ENCODE measurements at places on chromosomes 6 and 20.

GRCh38 chr20:15867899-15868298, 705.3 kb downstream of the KIF16B start:
- DNase-seq, result no peak

GRCh38 chr6:20540683-20541082, 6.4 kb downstream of the CDKAL1 start:
- DNase-seq, result no peak

- no peak for DNase-seq
These were observed 393.7 kb downstream of the CDH4 start for GRCh38 chr20:61645732-61646131.

DNA sequence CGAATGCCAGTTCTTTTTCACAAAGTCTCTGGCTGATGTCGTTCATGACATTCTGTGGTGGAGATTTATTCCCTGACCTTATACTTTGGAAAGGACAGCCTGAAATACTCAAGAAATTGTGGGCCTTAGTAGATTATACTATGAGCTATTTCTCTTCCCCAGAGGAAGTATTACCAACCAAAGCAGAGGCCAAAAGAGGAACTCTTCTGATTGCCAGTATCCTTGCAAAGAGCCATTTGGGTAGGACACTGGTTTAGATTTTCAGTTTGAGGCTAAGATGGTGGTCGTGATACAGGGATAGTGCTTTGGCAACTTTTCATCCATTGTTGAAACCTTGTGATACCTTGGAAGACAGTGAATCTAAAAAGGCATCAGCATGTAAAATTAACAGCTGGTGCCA, 327.3 kb downstream of the HACE1 start:
- no peak for DNase-seq

- no peak for DNase-seq
These were observed 75.3 kb downstream of the TCP11 start for GRCh38 chr6:35065870-35066269.

- no peak for DNase-seq
These were observed 3.5 kb upstream of the UNC93A start for GRCh38 chr6:167287513-167288048.

DNA sequence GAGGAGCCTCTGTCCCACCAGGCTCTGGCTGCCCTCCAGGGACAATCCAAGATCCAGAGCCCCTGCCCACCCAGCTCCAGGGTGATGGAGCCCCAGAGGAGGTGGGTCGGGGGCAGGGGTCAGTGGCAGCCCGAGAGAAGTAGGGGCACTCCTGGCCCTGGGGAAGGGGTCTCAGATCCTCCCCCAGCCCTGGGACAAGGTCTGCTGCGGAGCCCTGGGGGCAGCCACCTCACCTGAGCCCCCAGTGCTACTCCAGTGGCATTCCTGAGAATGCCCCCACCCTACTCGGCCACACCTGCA, 2.7 kb upstream of the LAMA5 start:
- DNase-seq, result no peak

DNA sequence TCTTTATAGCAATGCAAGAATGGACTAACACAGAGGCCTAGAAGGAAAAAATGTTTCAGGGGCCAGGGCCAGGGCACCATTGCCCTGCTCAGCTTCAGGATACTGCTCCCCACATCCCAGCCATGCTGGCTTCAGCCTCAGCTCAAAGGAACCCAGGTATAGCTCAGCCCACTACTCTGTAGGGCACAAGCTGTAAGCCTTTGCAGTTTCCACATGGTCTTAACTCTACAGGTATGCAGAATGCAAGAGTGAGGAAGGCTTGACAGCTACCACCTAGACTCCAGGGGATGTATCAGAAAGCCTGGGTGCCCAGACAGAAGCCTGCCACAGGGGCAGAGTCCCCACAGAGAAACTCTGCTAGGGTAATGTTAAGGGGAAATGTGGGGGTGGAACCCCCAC, 10.5 kb upstream of the TTK start:
- no peak for DNase-seq

DNA sequence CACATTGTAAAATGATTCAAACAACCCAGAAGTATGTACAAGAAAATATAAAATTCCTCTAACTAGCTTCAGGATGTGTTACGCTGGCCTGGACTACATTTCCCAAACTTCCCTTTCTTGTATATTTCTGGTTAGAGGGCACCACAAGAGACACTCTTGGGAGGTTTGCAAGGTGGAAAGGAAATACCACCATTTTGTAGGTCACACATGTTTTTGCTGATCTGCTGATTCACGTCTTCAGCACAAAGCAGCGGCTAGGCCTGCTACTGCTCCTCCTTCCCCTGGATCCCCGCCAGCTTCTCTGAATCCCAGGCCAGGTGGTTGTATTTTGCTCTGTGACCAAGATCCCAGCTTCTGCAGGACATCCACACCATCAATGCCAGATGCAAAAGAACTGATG, 104.2 kb downstream of the AGPAT4 start:
- DNase-seq, result no peak

DNA sequence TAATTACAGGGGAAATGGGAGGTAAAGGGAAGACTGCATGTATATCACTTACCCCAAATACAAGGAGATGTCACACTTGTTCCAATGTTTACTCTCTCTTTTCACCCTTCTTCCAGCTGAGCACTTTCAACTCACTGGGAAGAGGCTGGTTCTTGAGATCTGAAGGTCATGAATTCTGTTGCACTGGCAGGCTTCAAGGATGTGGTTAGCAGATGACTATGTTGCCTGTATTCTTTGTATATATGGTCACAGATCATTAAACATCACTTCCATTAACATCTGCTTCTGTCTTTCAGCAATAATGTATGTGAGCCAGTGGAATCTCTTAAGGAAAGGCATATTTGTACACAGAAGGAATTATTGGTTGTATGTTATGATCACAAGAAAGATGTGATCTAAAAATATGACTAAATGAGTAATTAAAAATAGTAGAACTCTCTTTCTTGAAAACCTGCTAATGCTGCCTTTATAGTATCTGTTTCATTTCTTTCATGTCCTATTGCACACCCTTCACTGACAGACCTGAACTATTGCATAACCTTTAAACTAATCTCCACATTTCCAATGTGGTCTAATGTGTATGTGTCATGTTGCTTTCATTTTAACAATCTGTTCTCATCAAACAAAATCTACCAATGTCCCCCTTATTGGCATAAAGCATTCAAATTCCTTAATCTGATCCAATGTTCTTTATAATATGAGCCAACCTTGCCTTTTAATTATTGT, 131.4 kb upstream of the EPHA7 start:
- no peak for DNase-seq

DNA sequence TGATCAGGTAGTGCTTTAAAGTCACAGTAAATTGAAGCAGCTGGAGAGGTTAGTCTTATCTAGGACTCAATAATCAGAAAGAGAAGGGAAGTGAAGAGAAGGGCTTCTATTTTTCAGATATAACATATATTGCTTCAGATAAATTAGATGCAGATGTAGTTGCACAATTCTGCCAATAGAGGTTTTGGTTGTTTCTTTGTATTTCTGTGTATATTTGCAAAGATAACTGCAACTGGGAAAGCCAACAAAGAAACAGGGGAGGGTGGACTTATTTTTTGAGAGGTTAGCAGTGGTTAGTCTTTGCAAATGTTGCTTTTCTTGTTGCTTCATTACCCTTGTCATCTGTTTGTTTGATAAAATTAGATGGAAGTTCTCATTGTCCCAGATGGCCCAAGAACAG, 106.6 kb downstream of the ADGRG6 start:
- DNase-seq, result no peak

- no peak for DNase-seq
These were observed 148.1 kb downstream of the SCML4 start for GRCh38 chr6:107676042-107676441.

DNA sequence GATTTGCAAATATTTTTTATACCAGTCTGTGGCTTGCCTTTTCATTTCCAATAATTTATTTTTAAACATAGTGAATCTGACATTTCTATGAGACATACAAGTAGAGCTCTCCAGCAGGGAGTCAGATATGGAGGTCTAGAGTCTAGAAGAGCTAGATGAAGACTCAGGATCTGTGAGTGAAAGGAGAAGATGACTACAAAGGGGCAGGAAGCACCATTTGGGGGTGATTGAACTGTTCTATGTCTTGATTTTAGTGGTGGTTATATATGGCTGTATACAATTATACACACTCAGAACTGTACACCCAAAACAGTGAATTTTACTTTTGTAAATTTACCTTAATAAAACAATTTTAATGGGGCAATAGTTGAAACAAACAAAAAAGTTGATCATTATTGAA, 127.9 kb upstream of the BACH2 start:
- no peak for DNase-seq

DNA sequence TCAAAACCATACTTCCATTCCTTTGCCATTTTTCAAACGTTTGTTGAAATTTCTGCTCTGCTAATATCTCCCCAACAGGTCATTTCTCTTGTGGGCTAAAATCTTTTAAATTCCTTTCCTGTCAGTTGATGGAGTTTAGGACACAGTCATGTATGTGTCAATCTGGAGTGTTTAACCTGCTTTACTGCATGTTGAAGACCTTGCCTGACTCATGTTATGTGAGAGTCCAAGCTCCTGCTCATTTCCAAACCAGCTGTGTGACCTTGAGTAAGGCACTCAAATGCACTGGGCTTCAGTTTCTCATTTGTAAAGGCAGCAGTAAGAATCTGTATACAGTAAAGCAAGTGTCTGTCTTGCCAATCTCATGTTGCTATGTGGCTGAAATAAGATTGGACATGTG, 171.9 kb upstream of the SPACA1 start:
- DNase-seq, result no peak

GRCh38 chr6:72414657-72415056, 207.2 kb upstream of the KCNQ5 start:
- no peak for DNase-seq

- no peak for DNase-seq
These were observed 26.7 kb upstream of the ADA start for GRCh38 chr20:44678242-44678641.

DNA sequence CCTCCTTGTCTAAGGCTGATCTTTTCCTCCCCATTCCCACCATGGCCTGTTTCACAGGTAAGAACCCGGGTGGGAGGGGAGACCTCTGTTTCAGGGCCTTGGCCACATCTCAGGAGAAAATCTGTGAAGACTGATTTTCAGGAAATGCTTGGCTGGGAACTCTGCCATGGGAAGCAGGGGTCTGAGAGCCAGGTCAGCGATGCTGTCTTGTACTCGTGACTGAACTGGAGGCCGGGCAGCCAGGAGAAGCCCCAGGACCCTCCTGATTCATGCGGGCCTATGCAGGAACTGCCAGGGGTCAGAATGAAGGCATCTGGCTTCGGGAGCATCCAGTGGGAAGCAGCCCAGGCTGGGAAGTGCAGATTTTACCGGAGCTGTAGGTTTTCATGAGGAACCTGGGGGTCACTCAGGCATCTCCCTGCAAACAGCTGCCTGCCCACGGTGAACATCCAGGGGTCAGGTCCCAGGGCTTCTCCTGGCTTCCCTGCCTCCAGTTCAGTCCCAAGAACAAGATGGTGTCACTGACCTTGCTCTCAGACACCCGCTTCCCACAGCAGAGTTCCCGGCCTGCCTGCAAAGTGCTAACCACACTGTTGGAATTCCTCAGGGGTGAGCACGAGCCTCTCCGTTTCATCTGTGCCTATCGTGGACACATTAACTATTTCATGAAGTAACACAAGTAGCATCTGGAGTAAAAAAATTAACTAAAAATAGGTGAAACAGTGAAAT, 90.2 kb upstream of the SULF2 start:
- no peak for DNase-seq

DNA sequence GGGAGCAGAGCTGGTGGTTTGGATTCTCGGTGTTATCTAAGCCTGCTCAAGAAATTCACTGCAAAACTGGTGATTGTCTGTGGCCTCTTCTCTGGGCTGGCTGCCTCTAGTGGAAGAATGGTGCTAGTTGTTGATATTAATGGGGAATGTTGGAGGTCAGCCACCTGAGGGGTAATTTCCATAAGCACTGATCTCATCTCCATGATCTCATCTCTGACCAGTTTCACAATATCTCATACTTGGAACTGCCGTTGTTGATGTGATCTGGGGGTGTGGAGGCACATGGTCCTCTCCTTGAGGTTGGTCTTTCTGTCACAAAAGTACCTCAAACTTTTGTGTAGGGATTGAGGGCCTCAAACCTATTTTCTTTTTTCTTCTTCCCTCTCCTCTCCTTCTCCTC, 102.6 kb downstream of the CD109 start:
- DNase-seq, result no peak

- no peak for DNase-seq
These were observed 25.2 kb downstream of the PACSIN1 start for GRCh38 chr6:34491091-34491430.

- DNase-seq, result peak; percentile 28
These were observed 115.4 kb downstream of the SLX4IP start for GRCh38 chr20:10550204-10551118.

GRCh38 chr6:71268735-71269437, 19.7 kb upstream of the OGFRL1 start:
- DNase-seq, result no peak

GRCh38 chr6:166478782-166479592, 96.2 kb upstream of the MPC1 start:
- no peak for DNase-seq

DNA sequence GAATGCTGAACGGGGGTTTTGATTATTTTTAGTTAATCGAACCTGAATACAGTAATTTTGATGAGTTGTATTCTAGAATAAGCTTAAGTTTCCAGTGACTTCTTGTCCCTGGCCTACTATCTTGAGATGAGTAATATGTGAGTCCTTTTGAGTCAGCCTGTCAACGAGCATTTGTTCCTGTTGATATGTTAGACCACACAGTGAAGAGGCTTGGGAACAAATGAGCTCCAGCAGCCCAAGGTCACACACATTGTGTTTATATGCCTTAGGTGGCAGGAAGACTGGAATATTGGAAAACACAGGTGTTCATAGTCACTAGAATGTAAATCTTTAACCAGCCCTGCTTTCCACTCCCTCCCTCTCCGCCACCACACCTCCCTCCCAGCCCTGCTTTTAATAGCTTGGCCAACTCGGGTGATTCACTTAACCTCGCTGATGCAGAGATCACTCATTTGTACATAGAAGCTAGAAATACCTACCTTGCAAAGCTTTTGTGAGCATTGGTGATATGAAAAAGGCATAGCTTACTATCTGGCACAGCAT, 9.1 kb downstream of the SMPDL3A start:
- peak; percentile 30 for DNase-seq

DNA sequence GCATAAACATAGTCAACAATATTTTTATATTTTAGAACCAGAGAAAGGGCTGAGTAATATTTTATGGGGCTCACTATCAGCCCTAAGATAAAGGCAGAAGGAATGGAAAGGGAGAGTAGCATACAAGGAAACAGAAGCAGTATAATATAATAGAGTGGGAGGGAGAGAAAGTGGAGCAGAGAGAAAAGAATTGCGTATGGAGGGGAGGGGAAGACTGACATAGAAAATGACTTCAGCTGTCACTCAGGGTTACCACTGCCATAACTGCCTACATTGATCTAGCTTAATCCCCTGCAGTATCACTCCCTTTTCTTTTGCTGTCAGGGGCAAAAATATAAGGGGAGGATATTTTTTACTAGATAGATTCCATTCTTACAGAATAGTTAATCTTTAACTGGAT, 1133.5 kb upstream of the MAP3K7 start:
- no peak for DNase-seq

GRCh38 chr6:144758602-144759001, 473.5 kb downstream of the UTRN start:
- DNase-seq, result no peak

GRCh38 chr6:51019806-51020205, 201.1 kb downstream of the TFAP2B start:
- DNase-seq, result no peak

GRCh38 chr6:107413966-107414645, 45.3 kb downstream of the PDSS2 start:
- no peak for DNase-seq

Measured in stimulated activated CD8-positive, alpha-beta memory T cell treated with anti-CD3 and anti-CD28 coated beads, Interleukin-4, amount 100 ng/mL, for 48 hours (primary cell).